ENCODE measurements at places on chromosomes 1 and 21. TPM values are rescaled to one million over a fixed set of nuclear protein-coding genes. Genes with fewer than 3 reads are reported as not detected.

DNA sequence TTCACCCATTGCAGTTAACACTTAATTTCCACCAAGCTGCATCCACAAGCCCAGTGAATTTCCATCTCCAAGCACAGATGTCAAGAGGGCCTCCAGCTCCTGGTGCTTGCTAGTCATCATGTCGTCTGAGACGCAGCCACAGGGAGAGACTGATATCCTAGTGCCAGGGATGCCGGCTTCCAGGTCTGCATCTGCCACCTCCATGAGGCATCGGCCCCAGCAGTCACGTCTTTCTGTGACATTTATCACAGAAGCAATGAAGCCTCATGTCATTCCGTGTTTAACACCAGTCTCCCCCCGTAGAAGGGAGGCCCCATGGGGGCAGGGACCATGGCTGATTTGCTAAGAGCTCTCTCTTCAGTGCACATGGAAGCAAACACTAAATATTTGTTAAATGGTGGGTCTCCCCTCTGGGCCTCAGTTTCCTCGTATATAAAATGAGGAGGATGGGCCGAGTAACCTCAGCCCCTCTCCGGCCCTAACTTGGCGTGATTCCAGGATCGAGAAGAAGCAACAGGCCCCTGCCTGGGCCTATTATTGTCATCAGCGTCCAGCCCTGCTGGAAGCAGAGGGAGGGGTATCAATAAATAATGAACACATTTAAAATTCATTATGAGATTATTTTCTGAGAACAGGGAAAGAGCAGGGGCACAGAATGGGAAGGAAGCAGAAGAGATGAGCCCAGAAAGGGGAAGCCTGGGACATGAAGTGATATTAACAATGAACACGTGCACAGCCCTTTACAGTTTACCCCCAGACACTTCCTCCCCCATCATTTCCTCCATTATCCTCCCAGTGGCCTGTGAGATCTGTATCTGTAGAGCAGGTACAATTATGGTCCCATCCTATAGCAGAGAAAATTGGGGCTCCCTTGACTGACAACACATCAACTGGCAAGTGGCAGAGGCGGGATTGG, 837 bp upstream of the C1QB start:
- DNase-seq = no peak
- H3K4me1 ChIP-seq = no peaks in the 10 kb centered on the region
- H3K4me3 ChIP-seq = no peak overlapping the region
- H3K27me3 ChIP-seq = no peaks in the 10 kb centered on the region

GRCh38 chr1:50447961-50448360, 24.7 kb upstream of the DMRTA2 start:
- peaks cover 7% of the 10 kb centered on the region for H3K36me3 ChIP-seq
- no peak overlapping the region for H3K4me3 ChIP-seq
- H3K4me1 ChIP-seq = peaks cover 6% of the 10 kb centered on the region

GRCh38 chr1:53316766-53317581, 10.9 kb downstream of the LRP8 start:
- peaks cover 13% of the 10 kb centered on the region for H3K4me1 ChIP-seq
- no peaks in the 10 kb centered on the region for H3K27me3 ChIP-seq
- DNase-seq = no peak
- H3K36me3 ChIP-seq = peaks cover 33% of the 10 kb centered on the region
- H3K27ac ChIP-seq = peak overlapping the region; percentile 8
- H3K4me3 ChIP-seq = no peak overlapping the region

The ABCG1 gene
- total RNA-seq = 10.3 TPM

The KMO gene
- 0.09 TPM for total RNA-seq

The SUSD4 gene
- total RNA-seq = not detected

The KIF21B gene
- total RNA-seq = 49.3 TPM

All from activated CD4-positive, alpha-beta T cell treated with anti-CD3 and anti-CD28 coated beads, Interleukin-2, amount 10 ng/mL, durations not matched to agents 24 days and 14 days (primary cell).